ENCODE measurements at places on chromosomes 6 and 20.

DNA sequence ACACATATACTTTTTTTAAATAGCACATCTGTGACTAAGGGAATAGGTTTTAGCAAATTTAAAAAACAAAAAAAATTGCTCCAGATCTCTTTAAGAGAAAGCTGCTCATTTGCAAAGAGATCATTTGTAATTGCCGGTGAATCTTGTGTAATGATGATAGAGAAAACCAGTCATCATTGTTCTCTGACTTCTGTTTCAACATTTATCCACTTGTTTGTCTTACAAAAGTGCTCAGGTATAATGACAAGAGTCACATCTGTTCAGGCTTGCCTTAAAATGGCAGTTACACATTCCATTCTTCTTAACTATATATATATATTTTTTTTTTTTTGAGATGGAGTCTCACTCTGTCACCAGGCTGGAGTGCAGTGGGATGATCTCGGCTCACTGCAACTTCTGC is 165.2 kb downstream of the AIG1 start:
- DNase-seq = no peak

GRCh38 chr20:25032478-25033264 is 25.3 kb downstream of the ACSS1 start:
- DNase-seq = no peak

GRCh38 chr6:169559592-169559991 is 142.2 kb downstream of the WDR27 start:
- no peak for DNase-seq

DNA sequence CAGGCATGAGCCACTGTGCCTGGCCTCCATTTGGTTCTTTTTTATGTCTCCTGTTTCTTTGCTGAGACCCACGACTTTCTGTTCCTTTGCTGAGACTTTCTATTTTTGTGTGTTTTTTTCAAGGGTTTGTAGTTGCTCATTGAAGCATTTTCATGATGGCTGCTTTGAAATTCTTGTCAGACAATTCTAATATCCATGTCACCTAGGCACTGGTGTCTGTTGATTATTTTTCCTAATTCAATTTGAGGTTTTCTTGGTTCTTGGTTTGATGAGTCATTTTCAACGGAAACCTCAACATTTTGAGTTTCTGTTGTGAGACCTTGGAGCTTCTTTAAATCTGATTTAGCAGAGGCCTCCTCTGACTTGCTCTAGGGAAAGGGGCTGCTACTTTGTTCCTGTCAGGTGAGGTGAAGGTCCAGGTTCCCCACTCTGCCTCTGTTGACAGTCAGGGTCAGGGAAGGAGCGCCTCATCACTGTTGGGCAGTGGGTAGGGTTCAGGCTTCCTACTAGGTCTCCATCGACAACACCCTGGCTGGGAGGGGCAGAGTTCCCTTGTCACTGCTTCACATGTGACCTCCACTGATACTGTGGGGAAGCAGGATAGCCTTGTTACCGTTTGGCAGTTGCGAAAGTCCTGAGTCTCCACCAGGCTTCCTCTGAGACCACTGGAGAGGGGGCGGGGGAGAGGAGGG is 67.2 kb upstream of the RNF24 start:
- DNase-seq = peak; percentile 30

- no peak for DNase-seq
These were observed 665 bp downstream of the FASTKD5 start for GRCh38 chr20:3158968-3159431.

DNA sequence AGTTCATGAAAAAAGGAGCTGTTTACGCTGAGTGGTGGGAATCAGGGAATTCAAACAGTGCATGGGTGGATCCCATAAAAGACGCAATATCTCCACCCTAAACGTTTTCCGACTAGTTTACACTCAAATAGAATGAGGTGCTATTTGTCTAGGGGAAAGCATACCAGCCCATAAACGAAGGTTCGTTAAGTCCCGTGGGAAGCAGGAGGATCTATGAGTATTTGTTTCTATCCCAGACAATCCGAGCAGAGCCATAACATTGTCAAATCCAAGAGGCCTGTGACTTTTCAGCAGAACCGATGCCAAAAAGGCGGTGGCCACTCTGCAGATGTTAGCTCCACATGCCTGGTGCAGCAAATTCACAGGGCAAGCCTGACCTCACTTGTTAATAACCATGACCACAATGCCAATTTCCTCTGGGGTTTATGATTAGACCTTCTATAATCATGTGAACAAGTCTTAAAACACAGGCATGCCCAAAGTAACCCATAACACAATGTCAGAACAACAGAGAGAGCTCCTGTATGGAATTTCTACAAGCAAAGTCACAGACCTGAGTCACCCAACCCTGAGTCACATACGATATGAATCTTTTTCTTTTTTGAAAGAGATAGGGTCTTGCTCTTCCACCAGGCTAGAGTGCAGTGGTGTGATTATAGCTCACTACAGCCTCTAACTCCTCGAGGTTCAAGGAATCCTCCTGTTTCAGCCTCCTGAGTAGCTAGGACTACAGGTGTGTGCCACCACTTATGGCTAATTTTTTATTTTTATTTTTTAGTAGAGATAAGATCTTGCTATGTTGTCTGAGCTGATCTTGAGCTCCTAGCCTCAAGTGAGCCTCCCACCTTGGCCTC is 123.3 kb downstream of the KIF13A start:
- no peak for DNase-seq
